ENCODE measurements at places on chromosomes 12 and 14.
A peak's percentile ranks its signal among the peaks of the same experiment; 100 is the strongest.

GRCh38 chr14:77562681-77563080 lies 53.8 kb downstream of the SPTLC2 start:
- DNase-seq, result no peak

DNA sequence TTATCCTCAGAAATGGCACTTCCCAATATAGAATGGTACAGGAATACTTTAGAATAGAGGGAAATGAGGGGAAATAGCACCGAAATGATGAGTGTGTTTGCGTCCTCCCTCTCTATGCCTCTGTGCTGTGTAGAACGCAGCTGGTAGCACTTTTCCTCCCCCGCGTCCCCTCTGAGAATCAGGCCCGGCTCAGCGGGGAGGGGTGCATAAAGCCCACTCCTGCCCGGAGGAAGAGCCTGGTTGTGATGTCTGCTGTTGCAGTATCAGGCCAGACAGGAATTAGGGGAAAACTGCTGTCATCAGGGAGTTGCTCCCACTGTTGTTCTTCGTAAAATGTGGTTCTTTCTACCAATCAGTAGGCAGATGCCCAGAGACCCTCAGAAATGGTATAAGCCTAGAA lies 76.0 kb downstream of the GALNT8 start:
- DNase-seq, result no peak

DNA sequence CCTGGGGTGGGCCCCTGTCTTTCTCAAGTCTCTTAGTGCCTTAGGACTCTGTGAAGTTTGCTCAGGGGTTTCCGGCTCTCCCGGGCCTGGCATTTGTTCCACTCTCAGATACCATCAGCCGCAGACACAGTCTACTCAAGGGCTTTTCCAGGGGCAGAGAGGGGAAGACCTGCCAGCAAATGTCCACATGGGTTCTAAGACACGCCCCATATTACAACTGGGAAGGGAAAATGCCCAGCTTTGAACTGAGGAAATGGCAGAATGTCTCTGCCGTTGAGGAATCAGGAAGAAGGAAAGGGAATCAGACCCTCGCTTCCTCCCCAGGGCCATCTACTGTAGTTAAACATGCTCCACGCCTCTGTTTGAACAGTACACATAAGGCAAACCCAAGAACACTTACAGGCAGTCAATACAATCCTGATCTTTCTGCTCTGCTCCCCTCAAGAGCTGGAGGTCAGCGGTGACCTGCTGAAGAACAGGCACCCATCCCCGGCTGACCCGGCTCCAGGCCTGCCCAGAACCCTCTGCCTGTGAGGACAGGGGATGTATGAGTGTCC lies 7.9 kb downstream of the CCDC85C start:
- DNase-seq, result no peak

- no peak for DNase-seq
Observed at GRCh38 chr14:99819514-99819913, 26.3 kb downstream of the EML1 start.

DNA sequence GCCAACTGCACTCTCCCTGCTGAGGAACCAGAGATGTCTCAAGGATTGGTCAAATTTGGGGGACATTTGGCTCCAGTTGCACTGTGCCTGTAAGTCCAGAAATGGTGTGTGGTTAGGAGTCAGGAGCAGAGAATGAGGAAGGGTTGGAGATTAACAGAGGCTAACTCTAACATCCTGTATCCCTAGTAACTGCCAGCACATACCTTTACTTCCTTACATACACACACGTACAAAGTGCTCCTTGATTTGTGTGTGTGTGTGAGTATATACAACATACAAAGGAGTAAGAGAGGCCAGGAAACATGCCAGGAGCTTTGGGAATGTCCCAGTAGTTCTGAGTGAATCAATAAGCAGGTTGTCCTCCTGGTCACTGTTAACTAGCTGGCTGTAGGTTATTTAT lies 39.8 kb upstream of the NRXN3 start:
- no peak for DNase-seq

DNA sequence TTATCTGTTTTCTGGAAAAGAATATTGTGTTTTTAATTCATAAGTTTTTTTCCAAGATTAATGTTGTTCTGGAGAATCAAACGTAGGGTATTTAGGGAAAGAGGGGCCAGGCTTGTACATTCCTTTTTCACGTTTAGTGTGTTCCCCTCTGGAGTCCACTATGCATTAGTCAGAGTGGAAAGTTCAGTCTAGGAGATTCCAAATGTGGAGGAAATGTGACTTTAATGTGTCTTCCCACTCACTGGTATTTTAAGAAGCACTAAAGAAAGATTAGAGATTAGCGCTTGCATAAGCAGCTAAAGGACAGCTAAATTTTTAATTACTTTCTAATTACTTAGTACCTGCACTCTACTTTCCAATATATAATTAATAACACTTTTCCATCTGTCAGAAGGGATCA lies 4.4 kb upstream of the PDE6H start:
- DNase-seq, result no peak

DNA sequence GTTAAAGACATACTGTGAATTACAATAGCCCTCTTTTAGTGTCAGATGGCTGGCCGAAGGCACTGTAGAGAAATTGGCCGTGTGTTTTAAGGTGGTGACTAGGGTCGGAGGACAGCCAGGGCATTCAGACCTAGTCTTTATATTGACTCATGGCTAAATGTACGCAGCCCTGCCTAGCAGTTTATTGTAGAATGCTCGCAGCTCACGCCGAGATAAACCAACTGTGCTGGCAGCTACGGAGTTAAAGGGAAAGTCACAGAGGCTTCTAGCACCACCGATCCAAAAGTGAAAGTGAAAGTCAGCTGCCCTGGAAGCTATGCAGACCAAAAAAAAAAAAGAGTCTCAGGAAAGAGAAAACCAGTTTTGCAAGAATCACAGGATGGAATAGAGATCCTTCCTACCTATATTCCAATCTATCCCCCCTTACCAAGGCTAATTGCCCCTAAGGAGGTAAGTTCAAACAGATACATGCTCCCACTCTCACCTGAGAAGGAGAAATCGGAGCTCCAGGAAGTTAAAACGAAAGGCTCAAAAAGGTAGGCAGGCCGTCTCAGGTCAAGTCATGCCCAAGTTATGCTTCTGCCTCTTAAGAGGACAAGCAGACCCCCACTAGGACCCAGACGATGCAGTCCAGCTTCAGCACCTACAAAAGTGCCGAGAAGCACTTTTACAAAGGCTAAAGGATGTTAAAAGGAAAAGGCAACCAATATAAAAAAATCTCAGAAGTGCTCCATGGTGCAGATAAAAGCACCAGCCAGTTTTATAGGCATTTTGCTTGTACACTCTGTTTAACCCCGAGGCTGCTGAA lies 24.8 kb downstream of the KLRK1 start:
- DNase-seq, result peak; percentile 88

DNA sequence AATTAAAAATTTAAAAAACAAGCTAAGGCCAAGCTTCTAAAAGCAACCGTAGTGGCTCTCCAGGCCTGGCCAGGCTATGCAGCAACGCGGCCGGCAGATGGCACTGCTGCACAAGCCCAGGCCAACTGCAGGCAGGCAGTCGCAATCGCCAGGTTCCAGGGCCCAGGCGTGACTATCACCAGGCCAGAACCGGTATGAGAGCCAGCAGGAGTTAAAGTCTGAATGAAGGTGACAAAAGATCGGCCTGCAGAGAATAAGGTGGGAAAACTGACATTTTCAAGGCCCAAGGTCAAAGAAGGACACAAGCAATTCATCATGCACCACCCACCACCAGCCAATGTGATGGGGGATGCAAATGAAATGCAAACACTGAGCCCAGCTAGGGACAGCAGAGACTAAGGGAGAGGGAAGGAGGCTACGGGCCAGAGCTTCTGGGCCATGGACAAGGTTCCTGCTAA lies 43.6 kb upstream of the ANO2 start:
- peak; percentile 85 for DNase-seq

DNA sequence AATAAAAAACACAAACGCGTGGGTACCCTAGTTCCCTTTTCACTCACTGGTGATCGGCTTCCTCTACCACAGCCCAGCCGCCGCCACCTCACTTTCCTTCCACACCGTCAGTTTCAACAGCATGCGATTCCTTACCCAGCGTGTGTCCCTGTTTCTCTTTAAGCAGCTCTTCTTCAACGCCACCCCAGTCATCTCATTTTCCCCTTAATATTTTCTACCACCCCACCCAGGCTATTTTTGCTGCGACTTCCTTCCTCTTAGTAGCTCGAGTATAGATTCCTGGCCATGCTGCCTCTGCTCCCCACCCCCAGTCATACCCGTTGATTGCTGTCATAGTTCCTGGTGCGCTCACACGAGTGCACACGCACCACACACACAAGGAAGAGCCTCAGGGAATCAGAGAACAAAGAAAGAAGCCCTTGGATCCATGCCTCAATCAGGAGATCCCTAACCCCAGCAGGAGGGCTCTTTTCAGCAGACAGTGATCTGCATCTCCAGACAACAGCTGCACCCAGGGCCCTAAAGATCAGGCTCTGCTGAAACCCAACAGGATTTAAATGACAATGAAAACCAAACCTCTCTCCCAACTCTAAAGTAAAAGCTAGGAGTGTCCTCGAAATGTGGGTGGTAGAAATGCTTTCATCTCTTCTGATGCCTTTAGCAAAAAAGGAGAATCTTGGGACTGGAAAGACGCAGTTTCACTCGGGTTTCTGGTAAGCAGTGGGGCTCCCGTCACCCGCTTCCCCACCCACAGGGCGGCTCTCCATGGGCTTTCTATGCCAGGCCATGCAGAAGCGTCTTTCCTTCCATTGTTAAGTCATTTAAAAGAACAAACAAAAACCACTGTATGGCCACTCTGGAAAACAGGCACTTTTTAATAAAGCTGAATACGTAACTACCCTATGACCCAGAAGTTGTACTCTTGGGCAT lies 23.8 kb downstream of the VPS37B start:
- peak; percentile 83 for DNase-seq

- DNase-seq, result no peak
Observed at GRCh38 chr14:36021591-36022320, 154.8 kb downstream of the PTCSC3 start.

- DNase-seq, result no peak
Observed at GRCh38 chr12:92369636-92370035, 224.0 kb upstream of the BTG1 start.

GRCh38 chr14:88270776-88271175 lies 52.3 kb downstream of the KCNK10 start:
- DNase-seq, result no peak

DNA sequence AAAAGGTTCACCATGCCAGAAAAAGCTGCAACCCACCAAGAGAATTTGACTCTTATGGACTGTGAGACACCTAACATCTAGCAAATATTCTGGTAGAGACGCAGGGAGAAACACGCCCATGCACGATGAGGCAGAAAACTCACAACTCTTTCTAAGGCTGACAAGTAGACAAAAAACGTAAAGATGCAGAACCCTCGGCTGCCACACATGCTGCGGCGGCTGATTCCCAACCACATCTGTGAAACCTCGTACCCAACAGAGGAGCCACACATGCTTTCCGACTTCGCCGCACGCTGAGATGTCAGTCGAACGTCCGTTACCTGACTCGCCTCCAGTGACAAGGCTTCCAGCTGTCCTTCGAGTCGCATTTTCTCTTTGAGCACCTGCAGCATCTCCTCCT lies 21.8 kb downstream of the GOLGA3 start:
- DNase-seq, result no peak

DNA sequence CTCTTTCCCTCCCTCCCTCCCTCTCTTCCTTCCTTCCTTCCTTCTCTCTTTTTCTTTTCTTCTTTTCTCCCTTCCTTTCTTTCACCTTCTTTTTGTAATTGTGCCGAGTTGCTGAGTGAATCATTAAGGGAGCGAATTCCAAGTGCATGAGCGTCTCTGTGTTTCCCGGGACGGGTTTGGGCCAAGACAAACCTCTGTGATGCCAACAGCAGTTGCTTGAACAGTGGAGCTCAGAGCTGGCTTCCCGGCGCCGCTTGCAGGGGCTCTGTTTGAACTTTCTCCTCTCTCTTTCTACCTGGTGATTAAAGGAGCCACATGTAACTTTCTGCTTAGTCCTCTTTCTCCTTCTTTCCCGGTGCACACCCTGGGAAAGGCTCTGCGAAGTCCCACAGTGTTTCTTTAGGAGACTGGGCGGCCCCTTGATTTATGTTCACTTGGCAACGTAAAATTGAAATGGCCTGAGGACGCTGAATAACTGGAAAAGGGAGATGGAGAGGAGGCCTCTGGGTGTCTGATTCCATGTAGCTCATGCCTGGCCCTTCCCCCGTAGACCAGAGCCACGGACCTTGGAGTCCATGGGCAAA lies 33.7 kb upstream of the MAP1LC3B2 start:
- no peak for DNase-seq

DNA sequence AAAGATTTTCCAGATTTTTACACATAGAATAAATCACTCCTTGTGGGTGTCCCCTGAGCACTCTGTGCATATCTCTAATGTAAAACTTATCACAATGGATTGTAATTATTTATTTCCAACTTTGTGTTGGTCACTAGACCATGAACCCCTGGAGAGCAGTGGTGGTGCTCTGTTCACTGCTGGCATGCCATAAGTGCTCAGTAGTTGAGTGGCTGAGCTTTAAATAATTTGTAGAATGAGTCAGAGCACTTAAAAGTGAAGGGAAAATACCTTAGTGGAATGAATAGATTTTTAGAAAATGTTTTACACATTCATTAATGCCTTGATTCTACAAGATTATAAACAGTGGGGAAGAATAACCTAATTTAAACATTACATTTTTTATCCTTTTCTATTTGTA lies 6.3 kb downstream of the MGAT4C start:
- DNase-seq, result no peak

DNA sequence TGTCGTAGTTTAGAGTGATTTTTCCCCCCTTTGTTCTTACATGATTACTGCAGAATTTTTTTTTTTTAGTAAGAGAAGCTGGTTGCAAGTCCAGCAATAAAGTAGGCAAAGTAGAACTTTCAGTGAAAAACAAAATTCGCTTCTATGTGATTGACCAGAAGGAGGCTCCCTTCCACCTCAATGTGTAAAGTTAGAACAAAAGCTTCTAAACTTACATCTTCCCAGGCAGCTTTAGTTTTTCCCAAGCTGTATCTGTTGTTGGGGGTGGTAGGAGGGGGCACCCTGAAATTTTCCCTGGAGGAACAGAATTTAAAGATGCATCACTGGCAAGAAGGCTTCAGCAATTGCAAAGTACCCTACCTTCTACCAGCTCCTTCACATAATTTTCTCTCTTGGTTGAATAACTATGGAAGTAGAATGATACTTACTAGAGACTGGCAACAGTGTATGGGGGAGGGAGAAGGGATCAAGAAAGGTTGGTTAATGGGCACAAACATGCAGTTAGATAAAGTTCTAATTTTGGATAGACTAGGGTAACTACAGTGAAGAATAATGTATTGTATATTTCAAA lies 87.3 kb upstream of the E2F7 start:
- no peak for DNase-seq

GRCh38 chr14:90517076-90517841 lies 120.4 kb downstream of the CALM1 start:
- no peak for DNase-seq

GRCh38 chr14:44316647-44317440 lies 190.2 kb downstream of the FSCB start:
- no peak for DNase-seq

GRCh38 chr12:132284071-132284826 lies 45.1 kb downstream of the GALNT9 start:
- DNase-seq, result peak; percentile 25

- no peak for DNase-seq
Observed at GRCh38 chr12:84814664-84815245, 97.8 kb downstream of the SLC6A15 start.

DNA sequence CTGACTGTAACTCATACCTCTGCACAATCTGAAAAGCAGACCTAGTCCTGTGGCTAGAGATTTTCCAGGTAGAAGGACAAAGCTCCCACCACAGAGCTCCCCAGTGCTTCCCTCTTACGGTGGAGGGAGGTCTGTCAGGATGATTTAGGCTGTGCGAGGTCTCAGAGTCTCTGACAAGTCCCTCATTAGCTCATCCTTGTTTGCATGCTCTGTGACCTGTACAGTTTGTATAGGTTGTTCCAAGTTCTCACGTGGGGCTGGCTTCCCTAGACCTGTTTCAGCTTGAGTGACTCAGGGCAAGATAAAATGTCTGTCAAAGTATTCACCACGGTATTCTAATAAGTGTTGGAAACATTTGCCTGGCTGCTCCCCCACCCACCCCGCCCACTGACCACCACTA lies 34.8 kb downstream of the ASCL1 start:
- DNase-seq, result no peak
